Left ventricle myocardium superior (tissue), 1 donor: ENCODE measurements at places on chromosomes 13 and 19. TPM values are rescaled to one million over a fixed set of nuclear protein-coding genes. Genes with fewer than 3 reads are reported as not detected.

DNA sequence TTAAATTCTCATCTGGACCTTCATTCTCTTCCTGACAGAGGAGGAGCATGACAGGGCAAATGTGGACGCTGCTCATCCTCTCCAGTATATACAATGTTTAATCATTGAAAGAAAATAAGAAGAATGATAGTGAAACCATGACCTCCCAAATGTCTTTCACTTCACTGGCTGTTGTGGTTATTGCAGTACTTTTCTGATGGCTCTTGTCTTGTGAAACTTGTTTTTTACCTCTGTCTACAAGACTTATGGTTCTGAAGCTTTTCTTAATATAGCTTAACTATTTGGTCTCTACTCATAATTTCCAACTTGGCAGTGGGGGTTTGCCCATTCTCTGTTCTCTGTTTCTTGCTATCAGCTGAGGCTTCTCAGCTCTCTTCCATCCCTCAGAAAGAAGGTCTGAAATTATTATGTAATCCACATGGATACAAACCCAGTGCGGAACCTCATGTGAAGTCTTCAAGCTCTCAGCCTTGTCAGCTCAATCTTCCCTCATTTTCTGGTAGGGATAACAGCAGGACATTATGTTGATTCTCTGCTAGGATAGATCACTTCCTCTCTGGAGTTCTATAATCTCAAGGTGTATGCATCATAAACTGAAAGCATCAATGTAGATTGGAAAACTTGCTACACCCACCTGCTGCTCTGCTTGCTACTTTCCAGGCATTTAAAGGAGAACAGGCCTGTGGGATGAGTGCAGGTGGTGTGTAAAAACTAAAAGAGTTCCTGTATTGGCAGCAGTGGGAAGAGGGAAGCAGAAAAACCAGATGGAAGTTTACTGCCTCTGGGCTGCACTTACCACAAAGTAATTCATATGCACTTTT lies 250.3 kb upstream of the HTR2A start:
- no peak for DNase-seq

- no peak for DNase-seq
Measured at GRCh38 chr13:78404846-78405360, 198.4 kb downstream of the POU4F1 start.

DNA sequence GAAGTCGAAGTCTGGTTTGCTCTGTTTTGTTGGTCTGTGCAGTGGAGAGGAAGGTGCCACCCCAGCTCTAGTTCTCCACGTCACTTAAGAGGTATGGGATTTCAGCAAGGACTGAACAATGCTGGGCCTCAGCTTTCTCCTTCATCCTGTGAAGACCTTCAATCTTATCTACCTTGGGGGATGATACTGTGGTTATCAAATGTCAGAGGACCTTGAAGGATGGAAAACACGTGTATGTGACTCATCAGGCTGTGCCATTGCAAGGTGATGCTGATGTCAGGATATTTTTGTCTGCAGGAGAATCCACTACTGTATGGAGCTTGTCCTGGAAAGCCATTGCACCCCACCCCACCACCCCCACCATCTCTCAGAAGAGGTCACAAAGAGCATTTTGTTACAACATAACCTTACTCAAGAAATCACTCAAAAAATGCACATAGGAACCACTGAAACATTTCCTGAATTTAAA lies 81.4 kb upstream of the UQCRFS1 start:
- DNase-seq: no peak

DNA sequence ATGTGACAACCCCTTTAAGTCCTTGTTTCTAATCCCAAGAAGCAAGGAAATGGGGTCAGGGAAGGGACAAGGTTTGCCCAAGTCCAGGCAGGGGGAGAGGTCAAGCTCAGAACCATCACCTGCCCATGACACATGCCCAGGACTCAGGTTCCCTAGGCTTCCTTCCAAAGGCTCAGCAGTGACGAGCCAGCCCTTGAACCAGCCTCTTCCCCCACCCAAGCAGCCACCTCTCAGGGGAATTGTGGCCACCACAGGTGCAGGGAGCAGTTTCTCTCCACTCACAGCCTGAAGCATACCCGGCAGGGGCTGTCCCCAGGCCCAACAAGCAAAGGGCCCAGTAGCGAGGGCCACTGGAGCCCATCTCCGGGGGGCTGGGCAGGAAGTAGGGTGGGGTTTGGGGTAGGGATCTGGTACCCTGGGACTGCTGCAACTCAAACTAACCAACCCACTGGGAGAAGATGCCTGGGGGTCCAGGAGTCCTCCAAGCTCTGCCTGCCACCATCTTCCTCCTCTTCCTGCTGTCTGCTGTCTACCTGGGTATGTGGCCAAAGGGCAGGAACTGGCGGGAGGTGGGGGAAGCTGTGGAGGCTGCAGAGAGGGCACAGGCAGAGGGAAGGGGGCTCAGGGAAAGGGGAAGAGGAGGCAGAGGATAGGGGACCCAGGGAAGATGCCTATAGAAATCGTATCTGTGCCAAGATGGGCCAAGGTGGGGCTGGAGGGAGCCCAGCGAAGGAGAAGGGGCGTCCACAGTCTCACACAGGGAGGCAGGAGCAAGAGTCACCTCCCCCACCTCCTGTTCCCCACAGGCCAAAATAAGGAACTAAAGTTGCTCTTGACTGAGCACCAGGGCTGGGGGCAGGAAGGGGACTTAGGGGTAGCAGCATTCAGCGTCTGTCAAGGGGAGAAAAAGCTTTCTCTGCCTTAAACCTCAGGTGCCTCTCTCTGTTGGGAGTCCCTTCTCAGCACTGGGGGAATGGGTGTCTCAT lies at the start of gene CD79A:
Gene CD79A (plus strand): TSS at position 433 of the 986 bp plus-strand sequence. CDS start 26 bp downstream, at position 459.
- peak; percentile 11 for DNase-seq

DNA sequence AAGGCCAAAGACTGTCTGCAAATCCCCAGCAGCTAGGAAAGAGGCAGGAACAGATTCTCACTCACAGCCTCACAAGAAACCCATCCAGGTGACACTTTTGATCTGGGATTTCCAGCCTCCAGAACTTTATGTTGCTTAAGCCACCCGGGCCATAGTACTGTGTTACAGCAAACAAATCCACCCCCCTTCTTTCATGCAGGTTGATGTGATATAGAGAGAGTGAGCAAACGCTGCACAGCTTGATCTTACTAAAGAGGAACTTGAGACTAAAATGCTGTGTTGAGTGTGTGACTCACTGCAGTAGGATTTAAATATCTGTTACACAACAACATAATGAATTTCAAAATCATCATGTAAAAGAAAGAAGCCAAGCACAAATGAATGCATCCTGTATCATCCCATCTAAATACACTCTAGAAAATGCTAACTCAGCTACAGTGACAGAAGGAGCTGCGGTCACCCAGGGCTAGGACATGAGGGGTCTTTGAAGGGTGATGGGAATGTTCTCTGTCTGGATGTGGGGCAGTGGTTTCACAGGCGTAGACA lies 32.2 kb downstream of the RCBTB2 start:
- no peak for DNase-seq

GRCh38 chr19:48558018-48558684 lies 6.2 kb downstream of the SULT2B1 start:
- DNase-seq: no peak

GRCh38 chr13:91169321-91170050 lies 178.0 kb upstream of the MIR17HG start:
- no peak for DNase-seq

DNA sequence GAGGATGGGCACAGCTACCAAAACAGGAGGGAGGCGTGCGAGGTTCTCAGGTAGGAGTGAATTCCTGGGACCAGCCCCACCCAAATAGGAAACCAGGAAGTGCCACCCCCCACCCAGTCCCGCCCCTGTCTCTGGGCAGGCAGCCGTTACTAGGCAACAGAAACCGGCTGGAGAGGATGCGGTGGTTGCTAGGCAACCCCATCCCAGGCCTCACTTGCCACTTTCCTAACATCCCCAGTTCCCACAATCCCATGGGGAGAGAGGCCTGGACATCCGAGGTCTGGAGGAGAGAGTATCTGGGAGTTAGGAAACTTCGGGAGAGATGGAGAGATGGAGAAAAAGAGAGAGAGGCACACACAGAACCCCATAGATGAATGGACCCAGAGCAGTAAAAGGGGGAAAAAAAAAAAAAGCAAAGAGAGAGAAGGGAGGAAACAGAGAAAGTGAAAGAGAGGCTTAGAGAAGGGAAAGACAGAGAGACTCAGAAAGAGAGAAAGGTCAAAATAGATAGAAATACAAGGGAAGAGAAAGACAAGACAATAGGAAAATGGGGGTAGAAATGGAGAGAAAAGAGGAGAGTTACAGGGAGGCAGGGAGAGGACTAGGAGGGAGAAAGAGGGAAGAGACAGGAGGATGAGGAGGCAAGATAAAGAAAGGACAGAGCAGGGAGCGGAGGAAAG lies 3.8 kb downstream of the GRIK5 start:
- no peak for DNase-seq

DNA sequence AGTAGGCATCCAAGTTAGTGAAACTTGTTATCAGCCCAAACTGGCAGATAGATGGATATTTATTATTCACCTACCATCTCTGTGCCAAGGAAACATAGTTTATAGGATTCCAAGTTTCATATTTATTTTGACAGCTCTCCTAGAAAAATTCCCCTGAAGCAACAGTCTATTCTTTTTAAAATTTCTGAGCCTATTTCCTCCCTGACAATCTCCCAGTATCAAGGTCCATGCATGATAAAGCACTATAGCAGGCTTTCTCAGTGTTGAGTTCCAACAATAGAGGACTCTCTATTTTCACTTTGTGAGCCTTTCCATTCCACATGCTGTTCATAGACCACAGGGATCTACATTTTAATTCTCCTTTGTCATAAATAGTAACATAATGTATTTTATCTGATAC lies 312.6 kb downstream of the SLITRK6 start:
- DNase-seq: no peak

- no peak for DNase-seq
Measured at GRCh38 chr13:77339408-77339807, 12.5 kb upstream of the MYCBP2 start.

DNA sequence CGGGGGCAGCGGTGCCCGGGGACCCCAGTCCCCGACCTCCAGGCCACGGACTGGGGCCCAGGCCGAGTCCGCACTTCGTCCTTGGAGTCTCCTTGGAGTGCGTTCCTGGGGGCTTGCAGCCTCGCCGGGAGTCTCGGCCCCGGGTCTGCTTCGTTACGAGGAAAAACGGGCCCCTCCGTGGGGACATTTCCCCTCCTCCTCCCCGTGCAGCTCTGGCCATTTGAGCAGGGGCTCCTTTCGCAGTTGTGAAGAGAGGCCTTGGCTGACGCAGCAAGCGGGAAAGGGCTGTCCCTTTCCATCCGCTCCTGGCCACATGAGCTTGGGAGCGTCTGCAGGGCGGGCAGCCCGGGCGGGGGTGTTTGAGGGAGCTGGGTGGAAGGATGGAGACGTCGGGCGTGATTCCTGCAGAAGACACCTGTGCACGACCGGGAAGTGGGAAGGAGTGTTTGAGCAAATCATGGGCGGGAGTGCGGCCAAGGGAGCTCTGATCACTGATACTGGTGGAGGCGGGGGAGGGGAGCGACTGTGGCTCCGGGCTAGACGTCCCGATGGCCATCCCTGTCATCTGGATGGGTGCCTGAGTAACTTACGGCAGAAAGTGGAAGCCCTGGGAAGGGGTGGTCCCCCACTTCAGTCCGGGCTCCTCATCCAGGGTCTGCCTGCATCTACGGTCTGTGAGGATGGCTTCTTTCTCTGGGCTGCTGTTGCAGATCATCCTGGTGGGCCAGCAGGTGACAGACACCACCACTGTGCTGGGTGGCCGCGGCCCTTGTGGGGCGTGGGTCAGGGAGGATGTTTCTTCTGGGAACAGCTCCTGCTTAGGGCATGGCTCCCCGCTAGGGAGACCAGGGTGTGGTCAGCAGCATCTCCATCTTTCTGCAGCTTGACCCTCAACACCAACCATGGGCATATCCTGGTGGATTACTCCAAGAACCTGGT lies 736 bp downstream of the GPI start:
- peak; percentile 64 for DNase-seq

MBD3 gene
- 59.0 TPM for total RNA-seq

ZNF17 gene
- total RNA-seq: 8.8 TPM

ZIM2 gene
- not detected for total RNA-seq

AMER2 gene
- not detected for total RNA-seq

KRTDAP gene
- total RNA-seq: not detected

LRG1 gene
- total RNA-seq: 0.30 TPM
